ENCODE measurements at places on chromosomes 3 and 15.

- DNase-seq, result no peak
These were observed 144.5 kb downstream of the FBLN2 start for GRCh38 chr3:13693441-13693840.

GRCh38 chr3:19213603-19214220 is 65.4 kb downstream of the KCNH8 start:
- no peak for DNase-seq

DNA sequence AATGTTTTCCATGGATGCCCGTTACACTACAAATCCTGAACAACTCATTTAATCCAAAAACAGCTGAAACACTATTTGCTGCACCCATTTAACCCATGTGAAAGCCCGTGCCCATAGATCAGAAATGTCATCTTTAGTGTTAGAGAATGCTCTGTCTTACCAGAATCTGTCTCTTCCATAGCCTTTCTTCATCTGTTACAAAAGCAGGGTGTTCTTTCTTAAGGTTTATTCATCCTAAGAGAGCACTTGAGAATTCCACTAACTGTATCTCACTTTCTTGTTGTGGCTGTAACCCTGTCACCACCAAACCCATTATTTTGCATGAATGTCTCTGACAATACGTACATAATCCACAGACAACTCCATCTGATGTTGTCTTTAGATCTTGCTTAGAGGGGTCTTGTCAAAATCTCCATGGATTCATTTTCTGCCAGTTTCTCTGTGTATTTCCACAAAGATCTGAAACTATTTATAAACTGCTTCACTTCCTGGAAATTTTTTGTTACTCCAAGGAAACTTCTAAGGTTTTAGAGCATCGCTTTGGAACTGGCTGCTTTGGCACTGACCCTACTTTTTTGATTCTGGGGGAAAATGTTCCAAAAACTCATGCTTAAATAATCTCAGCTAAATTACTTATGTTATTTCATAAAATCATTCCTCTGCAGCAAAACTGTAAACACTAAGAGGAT is 167.8 kb upstream of the CCDC54 start:
- DNase-seq, result no peak

GRCh38 chr3:52851348-52851747 is 16.5 kb upstream of the MUSTN1 start:
- DNase-seq, result peak; percentile 23

DNA sequence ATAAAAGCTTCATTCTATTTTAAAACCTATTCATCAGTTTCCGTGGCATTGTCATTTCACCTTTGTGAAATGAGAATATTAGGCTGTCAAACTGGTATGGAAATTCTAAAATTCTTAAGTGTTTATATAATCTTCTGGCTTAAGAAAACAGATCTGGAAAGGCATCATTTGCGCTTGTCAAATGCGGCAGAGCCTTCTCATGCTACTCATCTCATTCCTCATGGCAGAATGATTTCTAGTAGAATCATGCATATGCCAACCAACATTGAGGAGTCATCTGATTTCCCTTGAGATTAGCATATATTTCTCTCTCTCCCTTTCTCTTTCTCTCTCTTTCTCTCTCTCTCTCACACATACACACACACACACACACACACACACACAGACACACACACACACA is 48.8 kb downstream of the STRIT1 start:
- no peak for DNase-seq

- DNase-seq, result no peak
These were observed 67.8 kb upstream of the SEC61A1 start for GRCh38 chr3:127984241-127984975.

Measured in fibroblast of upper back skin (primary cell).